Activated naive CD4-positive, alpha-beta T cell treated with anti-CD3 and anti-CD28 coated beads, Interleukin-2, amount 50 U/mL, for 72 hours (primary cell): ENCODE measurements at places on chromosomes 1 and 21. TPM values are rescaled to one million over a fixed set of nuclear protein-coding genes. Genes with fewer than 3 reads are reported as not detected.

DNA sequence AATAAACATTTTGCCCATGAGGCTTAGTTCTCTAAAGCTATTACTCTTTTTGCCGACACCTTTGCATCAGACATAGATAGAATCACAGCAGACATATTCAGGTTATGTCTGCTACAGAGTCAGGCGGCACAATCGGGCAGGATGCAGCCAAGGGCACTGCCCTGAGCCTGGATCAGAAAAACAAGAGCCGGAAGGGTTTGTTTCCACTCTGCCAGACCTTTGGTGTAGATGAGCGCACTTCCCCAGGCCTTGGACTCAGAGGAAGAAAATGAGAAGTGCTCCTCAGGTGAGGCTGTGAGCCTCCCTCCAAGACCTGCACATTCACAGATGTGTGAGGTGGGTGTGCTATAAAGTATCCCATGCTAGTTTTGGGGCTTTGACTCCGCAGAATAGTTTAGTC is 43.7 kb downstream of the GNG12 start:
- DNase-seq: no peak

NR1I3 gene
- not detected for total RNA-seq

DNA sequence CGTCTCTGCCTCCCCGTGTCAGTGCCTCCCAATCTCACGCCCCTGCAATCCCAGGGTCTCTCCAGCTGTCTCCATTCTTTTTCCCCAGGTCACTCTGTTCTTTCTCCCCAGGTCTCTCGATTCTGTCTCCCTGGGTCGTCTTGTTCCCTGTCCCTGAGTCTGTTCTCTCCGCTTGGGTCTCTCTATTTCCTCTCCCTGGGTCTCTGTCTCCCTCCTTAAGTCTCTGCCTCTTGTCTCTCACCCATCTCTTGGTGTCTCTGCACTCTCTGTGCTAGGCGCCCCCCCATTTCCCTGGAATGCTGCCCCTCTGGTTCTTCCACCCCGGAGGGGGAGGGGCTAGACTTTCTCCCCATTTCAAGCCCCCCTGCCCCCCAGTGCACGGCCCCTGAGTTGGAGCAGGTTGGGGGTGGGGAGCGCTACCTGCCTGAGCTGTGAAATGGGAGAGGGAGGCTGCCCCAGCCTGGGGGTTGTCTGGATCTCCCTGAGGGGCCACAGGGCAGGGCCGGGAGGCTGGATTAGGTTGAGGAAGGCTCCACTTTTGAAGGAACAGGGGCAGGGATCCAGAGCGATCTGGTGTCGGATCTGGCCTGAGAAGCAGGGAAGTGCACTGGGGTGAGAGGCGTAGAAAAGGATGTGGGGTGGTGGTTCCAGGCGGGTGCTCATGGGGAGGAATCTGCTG is 1.4 kb downstream of the PTPRF start:
- DNase-seq: no peak

GRCh38 chr1:149844101-149844500 is 55.3 kb upstream of the BOLA1 start:
- peak; percentile 12 for DNase-seq

LMOD1 gene
- not detected for total RNA-seq

DNA sequence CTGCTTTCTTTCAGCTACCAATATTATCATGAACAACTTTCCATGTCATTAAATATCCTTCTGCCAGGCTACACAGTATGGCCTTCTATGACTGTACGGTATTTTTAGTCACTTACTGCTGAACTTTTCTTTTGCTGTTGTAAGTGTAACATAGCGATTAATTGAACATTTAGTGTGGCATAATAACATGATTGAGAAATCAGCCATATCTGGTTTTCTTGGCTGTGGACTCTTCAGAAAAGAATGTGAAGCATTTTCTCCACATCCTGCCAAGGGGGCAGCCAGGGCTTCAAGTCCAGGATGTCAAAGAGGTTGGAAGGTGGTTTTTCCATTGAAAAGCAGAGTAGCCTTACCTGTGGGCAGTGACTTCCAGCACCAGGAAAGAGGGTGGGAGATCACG is 8.8 kb upstream of the AHCYL1 start:
- no peak for DNase-seq

PNRC2 gene
- total RNA-seq: 121 TPM

DNA sequence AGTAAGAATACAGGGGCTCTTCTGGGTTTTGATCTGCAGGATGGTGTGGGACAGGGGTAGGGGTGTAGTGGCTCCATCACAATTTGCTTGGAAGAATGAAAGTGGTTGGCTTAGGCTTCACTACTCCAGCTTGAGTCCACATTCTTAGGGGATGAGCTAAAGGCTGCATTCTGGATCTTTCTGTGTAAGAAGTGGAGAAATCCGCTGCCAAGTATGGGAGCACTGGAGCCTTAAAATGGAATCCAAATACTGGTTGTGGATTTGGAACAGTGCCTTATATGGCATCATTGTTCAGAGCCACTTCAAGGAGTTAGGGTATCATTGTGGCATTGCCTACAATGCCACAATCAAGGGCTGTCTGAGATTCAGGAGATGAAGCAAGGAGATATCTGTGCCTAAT is 187.1 kb downstream of the LMO4 start:
- no peak for DNase-seq

DNA sequence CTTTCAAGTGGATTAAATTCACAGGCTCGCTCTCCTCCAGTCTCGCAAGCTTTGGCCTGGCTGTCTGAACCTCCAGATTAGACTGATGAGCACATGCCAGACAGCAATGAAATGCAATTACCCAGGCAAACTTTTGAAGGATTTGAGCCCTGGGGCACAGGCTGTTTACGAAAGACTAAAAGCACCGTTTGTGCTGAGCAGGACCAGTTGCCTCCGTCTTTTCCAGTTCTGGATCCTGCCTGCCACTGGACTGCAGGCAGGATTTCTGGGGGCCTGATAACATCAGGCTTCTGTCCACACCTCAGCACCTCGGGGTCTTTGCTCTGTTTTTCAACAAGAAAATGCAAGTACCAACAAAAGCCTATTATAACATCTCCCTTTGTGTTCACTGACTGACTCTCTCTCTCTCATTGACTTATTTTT is 145.7 kb downstream of the CLIC6 start:
- no peak for DNase-seq

DNA sequence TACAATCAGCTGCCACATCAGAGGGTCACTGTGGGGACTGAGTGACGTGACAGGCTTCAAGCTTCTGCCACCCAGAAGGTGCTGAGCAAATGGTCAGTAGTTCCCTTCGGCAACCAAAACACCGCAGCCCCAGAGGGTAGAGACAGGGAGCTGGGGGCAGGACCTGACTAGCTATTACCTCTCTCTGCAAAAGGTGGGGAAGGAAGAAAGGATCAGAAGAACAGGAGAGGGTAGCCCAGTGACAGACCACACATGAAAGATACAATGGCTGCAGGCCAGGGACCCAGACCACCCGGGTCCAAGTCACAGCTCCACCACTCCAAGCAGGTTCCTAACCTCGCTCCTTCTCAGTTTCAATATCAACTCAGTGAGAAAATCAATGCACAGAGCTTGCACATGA is 377.1 kb downstream of the NPHP4 start:
- DNase-seq: no peak

DNA sequence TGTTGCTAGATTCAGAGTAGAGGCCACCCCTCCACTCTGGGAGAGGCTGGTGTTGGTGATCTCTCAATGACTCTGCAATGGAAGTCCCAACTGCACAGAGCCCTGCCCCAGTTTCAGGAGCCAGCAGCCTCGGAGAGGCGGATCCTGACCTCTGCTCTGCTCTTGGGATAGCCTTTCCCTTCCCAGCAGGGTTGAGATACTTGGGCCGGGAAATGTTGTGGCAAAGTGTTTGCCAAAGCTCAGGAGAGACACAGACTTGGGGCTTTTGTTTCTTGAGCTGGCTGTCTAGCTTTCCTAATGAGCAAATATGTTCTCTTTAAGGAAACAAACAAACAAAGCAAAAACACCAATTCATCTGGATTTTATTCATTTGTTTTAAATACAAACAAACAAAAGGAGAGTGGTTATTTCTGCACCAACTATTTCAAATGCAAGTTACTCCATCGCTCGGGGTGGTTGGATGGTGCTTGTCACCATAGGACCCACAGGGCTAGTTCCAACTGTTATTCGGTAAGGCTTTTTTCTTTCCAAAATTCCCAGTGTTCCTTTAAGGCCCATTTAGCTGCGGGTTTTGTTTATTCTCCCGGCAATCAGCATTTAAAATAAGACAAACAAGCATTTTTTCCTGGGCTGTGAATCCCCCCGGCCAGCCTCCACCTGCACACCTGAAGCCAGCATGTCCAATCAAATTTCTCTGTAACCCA is 193.9 kb upstream of the LMO4 start:
- no peak for DNase-seq

- no peak for DNase-seq
Measured at GRCh38 chr1:45815667-45816458, 12.5 kb downstream of the MAST2 start.

FAM110D gene
- total RNA-seq: not detected

DNA sequence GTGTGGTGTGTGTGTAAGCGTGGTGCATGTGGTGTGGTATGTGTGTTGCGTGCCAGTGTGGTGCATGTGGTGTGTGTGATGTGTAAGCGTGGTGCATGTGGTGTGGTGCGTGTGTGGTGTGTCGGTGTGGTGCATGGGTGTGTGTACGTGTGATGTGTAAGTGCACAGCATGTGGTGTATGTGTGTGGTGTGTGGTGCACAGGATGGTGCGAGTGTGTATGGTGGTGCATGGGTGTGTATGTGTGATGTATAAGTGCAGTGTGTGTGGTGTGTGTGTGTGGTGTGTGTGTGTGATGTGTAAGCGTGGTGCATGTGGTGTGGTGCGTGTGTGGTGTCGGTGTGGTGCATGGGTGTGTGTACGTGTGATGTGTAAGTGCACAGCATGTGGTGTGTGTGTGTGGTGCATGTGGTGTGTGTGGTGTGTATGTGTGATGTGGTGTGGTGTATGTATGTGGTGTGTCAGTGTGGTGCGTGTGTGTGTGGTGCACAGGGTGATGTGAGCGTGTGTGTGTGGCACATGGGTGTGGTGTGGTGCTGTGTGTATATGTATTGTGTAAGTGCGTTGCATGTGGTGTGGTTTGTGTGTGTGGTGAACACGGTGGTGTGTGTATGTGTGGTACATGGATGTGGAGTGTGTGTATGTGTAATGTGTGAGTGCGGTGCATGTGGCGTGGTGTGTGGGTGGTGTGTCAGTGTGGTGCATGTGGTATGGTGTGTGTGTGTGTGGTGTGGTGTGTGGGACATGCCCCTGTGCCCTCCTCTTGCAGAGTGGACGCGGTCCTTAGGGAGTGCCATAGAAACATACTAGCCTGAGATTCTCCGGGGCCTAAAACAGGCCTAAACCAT is 1.1 kb upstream of the C2CD2 start:
- no peak for DNase-seq

HORMAD1 gene
- total RNA-seq: not detected

DNA sequence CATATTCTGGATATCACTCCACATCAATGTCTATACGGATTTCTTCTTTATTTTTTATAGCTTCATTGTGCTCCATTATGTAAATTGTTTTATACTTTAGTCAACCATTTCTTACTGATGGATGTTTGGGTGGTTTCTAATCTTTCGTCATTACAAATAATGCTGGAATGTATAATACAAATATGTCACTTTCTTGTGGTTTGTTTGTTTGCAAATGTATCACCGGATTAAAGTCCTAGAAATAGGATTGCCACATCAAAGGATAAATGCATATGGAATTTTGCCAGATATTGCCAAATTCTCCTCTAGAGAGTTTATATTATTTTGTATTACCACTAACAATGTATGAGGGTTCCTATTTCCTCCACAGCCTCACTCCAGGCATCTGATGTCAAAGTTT is 48.7 kb upstream of the PRDM2 start:
- DNase-seq: no peak

DNA sequence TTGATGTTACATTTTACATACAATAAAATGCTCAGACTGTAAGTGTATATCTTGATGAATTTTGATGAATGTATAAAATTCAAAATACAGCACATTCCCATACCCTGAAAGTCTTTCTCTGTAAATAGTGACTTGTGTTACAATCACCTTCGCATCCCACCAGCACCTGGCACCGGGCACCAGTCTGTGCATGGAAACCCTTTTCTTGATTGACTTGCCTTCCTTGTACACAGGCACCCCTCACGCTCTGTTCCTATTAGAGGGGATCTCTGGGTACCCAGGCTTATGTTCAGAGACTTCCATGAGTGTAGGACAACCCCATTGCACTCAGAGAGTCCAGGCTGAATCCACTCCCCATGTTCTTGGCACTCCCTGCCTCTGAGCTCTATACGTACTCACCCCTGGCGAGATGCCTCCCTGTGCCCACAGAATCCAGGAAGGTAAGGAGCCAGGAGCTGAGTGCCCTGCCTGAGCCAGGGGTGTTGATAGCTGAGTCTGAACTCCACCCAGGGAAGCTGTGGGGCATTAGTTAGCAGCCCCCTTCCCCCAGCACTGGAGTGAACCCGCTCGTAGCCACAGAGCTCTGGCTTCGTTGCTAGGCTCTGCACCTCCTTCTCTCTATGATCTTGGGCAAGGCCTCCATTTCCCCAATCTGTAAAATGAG is 22.5 kb upstream of the PKP1 start:
- no peak for DNase-seq

GRCh38 chr1:236524142-236524894 is 536 bp downstream of the LGALS8 start:
- peak; percentile 53 for DNase-seq

GRCh38 chr1:43524804-43525203 is 5.9 kb upstream of the PTPRF start:
- no peak for DNase-seq

DNA sequence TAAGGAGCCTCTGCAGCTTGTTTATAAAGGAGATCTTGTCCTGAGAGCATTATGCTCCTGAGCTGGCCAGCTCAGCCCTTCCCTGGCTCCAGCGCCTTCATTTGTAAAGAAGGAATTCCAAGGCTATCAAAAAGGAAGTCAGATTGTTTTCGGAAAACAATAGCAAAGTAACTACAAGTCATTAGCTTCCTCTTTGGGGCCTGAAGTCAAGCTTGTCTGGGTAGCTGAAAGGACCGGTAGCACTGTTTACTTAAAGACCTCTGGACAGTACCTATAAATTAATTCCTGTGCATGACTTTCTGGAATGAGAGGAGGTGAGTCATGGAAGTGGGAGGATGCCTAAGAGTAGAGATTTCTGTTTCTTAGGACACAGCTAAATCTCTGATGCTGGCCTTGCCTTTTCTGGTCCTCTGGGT is 20.7 kb upstream of the GJA5 start:
- DNase-seq: no peak

RPRD2 gene
- 26.0 TPM for total RNA-seq

- DNase-seq: no peak
Measured at GRCh38 chr1:153430166-153430553, 13.8 kb downstream of the S100A7A start.

LCE1A gene
- total RNA-seq: not detected

UBE2U gene
- 0.52 TPM for total RNA-seq

DNA sequence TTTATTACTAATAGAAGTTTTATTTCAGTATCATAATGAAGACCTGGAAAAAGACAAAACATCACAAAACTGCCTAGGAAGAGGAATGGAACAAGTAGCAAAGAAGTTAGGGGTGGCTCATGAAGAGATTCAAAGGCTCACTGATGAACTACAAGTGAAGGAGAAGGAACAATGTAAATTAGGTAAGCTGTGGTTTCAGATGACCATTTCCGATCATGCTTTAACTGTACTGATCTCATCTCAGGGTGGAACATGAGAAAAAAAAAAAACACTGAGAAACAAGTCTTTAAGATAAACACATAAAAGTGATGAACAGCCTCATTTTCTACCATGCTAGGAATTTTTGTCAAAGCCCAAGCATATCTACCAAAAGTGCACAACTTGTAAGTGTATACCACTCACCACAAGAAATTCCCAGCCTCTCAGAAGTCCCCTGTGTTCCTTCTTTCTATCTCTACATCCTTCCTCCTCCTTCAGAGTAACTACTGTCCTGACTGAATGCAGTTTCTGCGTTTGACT is 19.6 kb downstream of the CCDC30 start:
- no peak for DNase-seq
